Skeletal muscle cell (primary cell): ENCODE measurements at places on chromosomes 1 and 21.

GRCh38 chr1:224668984-224669383, 52.9 kb downstream of the CNIH3 start:
- no peak for DNase-seq

- no peak for DNase-seq
These were observed 70.0 kb upstream of the TENT5C start for GRCh38 chr1:117535821-117536220.

- no peak for DNase-seq
These were observed 35.9 kb upstream of the SAMSN1 start for GRCh38 chr21:14581902-14582457.

GRCh38 chr1:155379631-155380090, 59.0 kb downstream of the RUSC1 start:
- DNase-seq = peak; percentile 59

GRCh38 chr1:208007938-208008342, 97.0 kb upstream of the CD34 start:
- peak; percentile 69 for DNase-seq

DNA sequence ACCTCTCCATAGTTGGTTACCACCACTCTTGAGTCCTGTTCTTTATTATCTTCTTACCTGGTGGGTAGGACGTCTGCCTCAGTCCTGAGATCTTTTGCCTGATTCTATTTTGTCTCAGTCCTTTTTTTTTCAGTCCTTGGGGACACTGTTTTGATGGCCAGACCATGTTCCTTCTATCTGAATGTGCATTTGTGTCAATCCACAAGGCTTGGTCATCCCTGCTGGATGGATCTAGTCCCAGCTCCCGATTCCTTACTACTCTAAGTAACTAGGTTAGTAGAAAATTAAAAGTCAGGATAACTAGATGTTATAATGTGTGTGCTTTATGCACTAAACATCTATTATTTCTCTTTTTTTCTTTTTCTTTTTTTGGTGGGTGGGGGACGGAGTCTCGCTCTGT, 28.1 kb upstream of the AK4 start:
- no peak for DNase-seq

GRCh38 chr1:145695821-145696629, 11.1 kb downstream of the PDZK1 start:
- peak; percentile 25 for DNase-seq

- DNase-seq = no peak
These were observed 76.1 kb upstream of the GADD45A start for GRCh38 chr1:67608661-67609576.

GRCh38 chr1:161198897-161199431, at the start of gene ADAMTS4:
TSS of gene ADAMTS4 (minus strand) at chr1:161199054. CDS start at chr1:161198627, 427 bp downstream.
- DNase-seq = peak; percentile 68

DNA sequence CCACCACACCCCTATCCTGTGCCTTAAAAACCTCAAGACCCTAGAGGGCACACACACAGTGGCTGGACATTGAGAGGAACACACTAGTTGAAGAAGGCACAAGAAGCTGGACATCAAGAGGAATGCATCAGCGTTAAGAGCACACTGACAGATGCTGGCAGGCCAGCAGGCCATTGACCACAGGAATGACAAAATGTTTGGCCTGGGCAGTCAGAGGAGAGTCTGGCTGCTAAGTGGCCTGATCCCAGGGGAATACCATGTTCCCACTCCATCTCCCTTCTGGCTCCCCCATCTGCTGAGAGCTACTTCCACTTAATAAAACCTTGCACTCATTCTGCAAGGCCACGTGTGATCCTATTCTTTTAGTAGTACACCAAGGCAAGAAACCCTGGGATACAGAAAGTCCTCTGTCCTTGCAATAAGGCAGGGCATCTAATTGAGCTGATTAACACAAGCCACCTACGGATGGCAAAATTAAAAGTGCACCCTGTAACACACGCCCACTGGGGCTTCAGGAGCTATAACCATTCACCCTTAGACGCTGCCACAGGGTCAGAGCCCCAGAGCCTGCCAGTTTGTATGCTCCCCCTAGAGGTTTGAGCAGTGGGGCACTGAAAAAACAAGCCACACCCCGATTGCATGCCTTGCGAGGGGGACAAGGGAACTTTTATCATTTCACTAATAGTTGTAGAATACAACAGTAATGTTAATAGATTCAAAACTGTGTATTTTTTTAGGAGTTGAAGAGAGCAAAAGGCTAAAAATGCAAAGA, 1216.1 kb upstream of the NCAM2 start:
- no peak for DNase-seq

GRCh38 chr1:192589813-192590212, 14.2 kb downstream of the RGS1 start:
- DNase-seq = no peak

DNA sequence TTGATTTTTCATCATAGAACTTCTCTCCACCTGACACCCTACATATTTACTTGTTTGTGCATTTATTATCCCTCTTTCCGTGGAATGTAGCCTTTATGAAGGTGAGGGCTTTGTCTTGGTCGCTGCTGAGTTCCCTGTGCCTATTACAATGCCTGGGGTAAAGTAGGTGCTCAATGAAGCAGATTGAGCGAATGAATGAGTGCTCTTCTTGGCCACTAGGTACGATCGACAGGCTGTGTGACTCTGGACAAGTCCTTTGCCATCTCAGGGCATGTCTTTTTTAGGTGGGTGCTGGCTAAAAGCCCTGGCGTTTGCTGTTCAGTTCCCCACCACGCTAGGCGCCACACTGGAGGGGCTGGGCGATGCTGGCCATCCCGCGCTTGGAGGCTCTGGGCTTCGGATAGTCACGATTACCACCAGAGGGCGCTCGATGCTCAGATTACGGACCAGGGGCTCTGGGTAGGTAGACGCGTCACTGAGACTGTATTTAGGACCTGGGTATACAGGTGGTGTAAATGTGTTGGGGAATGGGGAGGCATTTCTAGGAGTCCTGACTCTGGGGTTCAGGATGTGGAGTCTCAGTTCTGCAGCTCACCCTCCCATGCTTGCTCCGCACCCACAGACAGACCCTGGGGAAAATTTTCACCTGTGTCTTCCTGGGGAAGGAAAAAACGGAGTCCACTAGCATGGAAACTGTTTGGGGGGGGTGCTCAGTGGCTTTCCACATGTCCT, 71.0 kb upstream of the CSF3R start:
- DNase-seq = peak; percentile 6
